ENCODE measurements at places on chromosomes 13 and 19.
A peak's percentile ranks its signal among the peaks of the same experiment; 100 is the strongest.

GRCh38 chr13:94218951-94219350 lies 260.5 kb downstream of the DCT start:
- DNase-seq, result no peak

DNA sequence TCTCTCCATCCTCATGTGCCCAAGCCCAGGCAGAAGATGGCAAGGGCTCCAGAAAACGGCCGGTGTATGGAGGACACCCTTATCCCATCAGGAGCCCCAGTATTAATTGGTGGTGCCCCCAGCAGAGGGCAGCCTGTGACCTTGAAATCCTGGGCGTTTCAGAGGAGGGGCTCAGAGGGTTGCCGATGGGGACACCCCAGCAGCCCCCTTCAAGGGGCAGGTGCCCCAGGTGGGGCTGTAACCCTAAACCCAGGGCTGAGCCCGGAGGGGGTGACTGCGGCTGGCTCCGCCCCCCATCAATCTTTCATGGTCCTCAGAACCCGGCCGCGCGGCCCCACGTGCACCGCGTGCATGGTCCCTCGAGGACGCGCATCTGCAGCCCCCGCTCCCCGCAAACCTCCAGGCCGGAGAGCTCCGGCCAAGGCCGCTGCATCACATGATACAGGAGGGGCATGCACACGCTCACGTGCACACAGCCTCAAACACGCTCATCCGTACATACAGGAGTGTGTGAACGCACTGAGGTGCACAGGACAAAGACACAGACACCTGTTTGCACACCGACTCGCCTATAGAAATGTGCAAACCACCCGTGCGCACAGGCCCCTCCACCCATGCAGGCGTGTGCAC lies 949 bp downstream of the RAB3A start:
- no peak for DNase-seq

- DNase-seq, result no peak
Measured at GRCh38 chr13:28637714-28638355, 21.1 kb upstream of the POMP start.

DNA sequence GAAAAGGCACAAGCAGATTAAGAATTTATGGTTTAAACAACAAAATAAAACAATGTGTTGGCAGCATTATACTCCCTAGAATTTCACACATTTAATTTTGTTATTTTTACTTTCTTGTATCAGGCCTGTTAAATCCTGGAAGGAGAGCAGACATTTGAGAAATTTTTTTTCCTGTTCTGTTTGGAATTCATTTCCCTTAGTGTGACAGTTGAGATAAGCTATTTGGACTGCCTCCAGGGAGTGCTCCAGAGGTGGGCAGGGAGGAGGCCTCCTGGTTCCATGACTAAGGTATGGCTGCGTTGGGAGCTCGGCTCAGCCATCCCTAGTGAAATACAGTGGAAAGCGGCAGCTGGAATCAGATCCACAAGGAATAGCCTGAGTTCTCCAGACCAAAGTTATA lies 185.7 kb downstream of the KCNRG start:
- no peak for DNase-seq

GRCh38 chr13:37306778-37307544 lies 201.5 kb upstream of the CSNK1A1L start:
- DNase-seq, result peak; percentile 95

DNA sequence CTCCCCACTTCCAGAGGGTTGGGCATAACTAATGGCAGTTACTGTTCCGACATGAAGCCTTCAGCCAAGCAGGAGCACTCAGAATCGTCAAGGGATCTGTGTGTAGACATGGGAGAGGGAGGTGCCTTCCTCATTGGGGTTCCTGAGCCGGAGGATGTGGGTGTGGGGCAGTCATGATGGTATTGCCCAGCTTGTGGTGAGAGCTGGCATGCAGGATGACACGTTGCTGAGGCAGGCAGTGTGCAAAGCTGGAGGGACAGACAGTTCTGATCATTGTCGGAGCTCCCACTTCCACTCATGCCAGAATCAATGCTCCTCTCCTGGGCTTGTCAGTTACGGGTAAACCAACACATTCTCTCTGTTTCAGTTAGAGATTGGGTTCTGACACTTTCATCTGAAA lies 83.9 kb upstream of the TSC22D1 start:
- DNase-seq, result peak; percentile 47

GRCh38 chr19:55276720-55277430 lies 3.0 kb downstream of the HSPBP1 start:
- no peak for DNase-seq

DNA sequence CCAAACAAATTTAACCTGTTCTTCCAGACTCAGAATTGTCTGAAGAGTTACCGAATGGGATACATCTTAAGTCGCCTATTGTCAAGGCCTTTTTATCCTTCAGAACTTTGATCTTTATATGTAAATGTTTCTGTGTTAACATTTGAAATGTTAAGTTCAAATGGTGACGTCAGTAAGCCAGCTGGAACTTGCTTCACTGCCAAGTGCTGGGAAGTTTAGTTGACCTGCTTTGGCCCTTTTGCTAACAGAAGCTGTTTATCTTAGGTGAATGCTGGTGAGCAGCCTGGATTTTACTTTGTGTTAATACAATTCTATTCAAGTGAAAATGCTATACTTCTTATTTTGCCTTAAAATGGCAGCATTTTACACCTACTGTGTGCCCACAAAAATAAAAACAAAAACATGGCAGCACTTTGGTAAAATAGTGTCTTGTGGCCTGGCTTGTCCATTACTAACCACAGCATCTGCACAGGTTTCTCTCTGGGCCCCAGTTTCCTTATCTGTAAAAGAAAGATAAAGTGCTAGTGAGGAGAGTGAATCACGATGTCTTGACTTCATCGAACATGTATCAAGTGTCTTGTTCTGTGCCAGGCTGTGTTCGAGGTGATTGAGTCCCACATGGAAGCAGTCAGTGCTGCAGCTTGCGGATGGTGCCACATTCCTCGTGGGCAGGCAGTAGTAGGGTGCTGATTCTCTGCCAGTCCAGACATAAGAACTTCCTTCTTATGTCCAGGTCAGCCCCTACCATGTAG lies 2.2 kb downstream of the NAXD start:
- peak; percentile 60 for DNase-seq

- no peak for DNase-seq
Measured at GRCh38 chr19:11291991-11292390, 4.0 kb upstream of the TSPAN16 start.

DNA sequence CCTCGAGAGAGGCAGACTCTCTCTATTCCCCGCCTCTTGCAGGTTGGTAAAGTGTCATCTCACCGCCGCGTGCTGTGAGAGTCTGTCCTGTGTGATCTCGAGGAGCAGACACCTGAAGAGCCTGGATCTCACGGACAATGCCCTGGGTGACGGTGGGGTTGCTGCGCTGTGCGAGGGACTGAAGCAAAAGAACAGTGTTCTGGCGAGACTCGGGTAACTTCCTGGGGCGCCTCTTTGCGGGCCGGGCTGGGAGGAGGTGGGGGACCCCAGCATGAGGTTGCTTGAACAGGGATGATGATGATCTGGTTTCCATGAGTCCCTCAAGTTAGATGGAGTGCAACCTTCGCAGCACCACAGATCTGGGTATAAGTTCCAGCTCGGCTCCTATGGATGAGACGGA lies 67.0 kb downstream of the NLRP5 start:
- DNase-seq, result no peak

- peak; percentile 56 for DNase-seq
Measured at GRCh38 chr13:90105276-90105675, 1242.2 kb upstream of the MIR17HG start.

GRCh38 chr19:8635422-8635821 lies 5.0 kb downstream of the NFILZ start:
- DNase-seq, result peak; percentile 76

GRCh38 chr19:33522371-33522662 lies 726 bp upstream of the PEPD start:
- DNase-seq, result no peak

DNA sequence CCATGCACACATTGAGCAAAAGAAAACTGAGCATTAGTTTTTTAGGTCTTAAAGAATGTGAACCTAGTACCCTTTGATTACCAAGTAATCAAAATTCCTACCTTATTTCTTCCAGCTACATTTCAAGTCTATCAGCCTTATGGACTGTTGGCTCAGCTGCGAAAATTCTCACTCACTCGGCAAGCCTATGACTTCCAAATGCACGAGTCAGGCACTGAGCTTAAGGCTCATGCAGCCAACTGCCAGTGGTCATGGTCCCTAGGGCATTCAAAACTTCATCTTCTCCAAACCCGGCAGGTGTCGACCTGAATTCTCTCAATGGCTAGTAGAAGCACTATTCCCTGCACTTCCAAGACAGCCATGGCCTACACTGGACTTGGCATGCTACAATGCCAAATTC lies 41.2 kb downstream of the RUBCNL start:
- peak; percentile 55 for DNase-seq

GRCh38 chr13:80454245-80454644 lies 113.3 kb upstream of the SPRY2 start:
- DNase-seq, result no peak

DNA sequence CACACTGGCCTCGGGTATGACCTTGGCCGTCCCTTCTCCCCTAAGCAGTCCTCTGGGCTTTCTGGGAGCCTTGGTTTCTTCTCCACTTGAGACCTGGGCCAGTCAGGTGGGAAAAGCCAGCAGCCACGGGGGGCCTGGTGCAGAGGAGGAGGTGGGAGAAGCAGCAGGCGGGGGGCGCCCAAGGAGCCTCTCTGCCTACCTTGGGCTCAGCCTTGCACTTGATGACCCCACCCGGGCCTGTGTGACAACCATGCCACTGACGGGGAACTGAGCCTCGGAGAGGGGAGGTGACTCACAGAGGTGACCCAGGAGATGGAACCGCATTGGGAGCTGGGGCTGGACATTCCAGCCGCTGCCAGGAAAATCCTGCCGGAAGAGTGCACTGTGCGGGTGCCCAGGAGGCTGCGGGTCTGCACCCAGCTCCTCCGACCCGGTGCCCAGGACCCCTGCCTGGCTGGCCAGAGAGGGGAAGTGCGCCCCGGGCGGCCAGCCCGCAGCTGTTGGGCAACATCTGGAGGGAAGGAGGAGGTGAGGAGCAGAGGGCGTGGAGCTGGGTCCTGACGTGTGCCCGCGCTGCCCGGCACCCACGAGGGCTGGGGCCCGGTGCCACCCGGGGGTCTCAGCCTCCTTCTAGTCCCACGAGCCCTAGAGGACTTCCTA lies 23.4 kb upstream of the SLC7A10 start:
- DNase-seq, result no peak

DNA sequence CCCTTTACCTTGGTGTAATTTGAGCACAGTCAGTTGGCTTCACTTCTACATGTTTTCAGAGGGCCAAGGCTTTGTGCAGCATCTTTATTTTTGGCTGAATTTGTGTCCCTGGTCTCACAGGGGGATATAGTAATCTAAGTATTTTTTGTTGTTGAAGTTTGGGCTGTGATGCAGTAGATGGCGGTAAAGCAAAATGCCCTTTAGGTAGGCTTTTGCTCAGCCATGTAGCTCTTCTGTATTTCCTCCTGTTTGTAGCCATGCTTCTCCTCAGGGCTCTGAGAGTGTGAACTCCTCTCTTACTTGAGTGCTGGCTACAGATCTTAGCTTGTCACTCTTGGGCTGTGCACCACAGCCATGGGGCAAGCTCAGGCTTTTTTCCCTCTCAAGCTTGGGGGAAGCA lies 328.6 kb downstream of the SLITRK5 start:
- no peak for DNase-seq

- no peak for DNase-seq
Measured at GRCh38 chr19:35562336-35562735, 1.1 kb downstream of the ATP4A start.

DNA sequence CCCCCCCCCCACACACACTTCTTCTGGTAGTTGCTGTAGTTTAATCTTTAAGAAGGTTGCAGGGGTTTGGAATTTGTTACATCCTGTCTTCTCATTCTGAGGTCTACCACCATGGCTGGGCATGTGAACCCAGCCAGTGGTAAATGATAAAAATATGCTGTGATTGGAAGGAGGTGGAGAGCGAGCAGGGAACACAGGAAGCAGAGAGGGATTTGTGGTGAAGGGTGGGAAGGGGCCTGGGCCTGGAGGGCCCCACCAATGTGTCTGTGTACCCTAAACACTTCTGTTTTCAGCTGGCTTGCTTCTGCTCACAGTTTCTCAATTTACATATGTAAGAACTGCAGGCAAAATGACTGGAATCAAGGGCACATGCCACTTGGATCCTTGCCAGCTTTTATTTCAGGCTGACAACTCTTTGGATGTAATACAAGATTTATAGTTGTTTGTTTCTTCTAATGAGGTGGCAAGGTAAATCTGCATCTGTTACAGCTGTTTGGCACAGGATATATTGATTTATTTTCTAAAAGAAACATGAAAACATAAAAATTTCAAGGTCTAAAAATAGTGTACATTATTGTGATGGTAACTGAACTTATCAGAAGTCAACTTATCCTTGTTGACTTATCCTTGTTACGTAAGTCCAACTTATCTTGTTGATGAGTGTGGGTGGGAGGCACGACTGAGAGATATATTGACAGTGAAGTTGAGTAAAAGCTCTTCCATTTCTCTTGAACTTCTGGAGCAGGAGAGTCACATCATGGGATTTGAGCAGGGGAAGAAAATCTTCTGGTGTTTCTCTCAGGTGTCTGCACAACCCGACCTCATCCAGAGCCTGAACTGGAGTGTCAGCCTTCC lies 313.2 kb downstream of the SHISA2 start:
- peak; percentile 25 for DNase-seq

- no peak for DNase-seq
Measured at GRCh38 chr19:56840451-56841192, at the start of the genes PEG3 and ZIM2. PEG3 (minus strand) TSS chr19:56840726; CDS start chr19:56824655, 16,071 bp downstream. ZIM2 (minus strand) TSS chr19:56840726; CDS start chr19:56824277, 16,449 bp downstream.

GRCh38 chr13:93226065-93226622 lies 463 bp upstream of the GPC6 start:
- DNase-seq, result no peak

DNA sequence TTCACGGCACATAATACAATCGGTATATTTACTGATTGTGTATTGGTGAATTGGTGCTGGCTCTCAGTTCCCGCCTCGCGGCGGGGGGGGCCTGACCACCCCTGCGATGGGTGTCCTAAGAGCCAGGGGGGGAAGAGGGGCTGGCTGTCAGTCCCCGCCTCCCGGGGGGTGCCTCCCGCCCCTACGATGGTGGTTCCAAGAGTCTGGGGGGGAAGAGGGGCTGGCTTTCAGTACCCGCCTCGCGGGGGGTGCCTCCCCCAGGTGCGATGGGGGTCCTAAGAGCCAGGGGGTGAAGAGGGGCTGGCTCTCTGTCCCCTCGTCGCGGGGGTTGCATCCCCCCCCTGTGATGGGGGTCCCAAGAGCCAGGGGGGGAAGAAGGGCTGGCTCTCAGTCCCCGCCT lies 2321.8 kb upstream of the PCDH20 start:
- no peak for DNase-seq

DNA sequence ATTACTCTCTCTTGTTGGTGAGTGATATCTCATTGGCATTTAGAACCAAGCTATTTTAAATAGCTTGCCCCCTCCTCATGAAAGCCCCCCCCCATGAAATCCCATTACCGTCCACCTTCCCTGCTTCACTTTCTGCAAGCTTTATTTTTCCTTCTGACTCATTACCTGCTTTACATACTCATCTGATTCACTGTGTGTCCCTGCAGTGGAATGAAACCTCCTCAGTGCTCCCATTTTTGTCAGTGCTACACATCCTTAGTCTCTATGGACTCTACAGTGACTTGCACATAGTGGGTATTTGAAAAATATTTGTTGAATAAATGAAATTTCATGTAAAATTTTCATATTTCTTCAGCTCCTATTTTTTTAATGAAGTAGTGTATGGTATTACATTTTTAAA lies 62.3 kb downstream of the DOCK9 start:
- no peak for DNase-seq

All from AG10803 (cell line).